ENCODE measurements at places on chromosomes 13 and 19.

DNA sequence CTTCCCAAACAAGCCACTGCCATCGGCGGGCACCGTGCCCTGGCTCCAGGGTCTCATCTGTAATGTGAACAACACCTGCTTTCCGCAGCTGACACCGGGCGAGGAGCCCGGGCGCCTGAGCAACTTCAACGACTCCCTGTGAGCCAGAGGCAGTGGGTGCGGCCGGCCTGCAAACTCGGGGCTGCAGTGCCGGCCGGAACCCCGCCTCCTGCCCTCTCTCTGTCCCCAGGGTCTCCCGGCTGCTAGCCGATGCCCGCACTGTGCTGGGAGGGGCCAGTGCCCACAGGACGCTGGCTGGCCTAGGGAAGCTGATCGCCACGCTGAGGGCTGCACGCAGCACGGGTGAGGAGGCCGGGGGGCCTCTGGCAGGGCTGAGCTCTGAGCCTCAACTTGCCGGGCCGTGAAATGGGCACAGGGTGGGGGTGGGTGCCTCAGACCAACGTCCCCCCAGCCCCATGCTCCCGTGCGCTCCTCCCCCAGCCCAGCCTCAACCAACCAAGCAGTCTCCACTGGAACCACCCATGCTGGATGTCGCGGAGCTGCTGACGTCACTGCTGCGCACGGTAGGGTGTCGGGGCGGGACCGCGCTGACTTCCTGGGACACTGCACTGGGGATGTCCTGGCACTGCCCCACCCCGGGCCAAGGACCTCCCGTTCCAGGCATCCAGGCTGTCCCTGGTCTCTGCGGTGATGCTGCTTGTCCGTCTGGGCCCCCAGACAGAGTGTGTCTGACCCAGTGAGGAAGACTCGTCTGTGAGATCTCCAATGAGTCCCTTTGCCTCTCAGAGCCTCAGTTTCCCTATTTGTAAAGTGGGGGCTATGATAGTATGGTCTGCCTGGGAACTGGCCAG is 2.2 kb downstream of the ABCA7 start:
- no peak for DNase-seq

DNA sequence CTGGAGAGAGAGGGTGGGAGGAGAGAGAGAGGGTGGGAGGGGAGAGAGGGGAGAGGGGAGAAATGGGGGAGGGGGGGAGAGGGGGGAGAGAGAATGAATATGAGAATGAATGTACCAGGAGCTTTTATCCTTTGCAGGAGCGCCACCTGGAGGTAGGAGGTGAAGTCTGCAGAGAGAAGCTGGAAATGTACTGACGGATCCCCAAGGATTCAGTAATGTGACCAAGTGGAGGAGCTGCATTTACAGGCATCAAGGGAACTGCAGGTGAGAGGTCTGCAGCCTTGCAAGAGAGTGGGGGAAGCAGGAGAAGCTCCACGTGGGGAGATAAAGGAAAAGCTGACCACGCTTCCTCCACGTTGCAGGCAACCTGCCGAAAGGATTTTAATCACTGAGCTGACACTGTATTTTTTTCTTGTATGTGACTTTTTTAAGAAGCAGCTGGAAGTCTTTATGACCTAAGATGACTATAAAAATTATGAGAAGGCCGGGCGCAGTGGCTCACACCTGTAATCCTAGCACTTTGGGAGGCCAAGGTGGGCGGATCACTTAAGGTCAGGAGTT is 33.7 kb downstream of the VSTM1 start:
- peak; percentile 43 for DNase-seq

GRCh38 chr13:107157271-107157670 is 589.3 kb upstream of the ARGLU1 start:
- no peak for DNase-seq

GRCh38 chr19:48543121-48543710 is 8.8 kb upstream of the SULT2B1 start:
- no peak for DNase-seq

DNA sequence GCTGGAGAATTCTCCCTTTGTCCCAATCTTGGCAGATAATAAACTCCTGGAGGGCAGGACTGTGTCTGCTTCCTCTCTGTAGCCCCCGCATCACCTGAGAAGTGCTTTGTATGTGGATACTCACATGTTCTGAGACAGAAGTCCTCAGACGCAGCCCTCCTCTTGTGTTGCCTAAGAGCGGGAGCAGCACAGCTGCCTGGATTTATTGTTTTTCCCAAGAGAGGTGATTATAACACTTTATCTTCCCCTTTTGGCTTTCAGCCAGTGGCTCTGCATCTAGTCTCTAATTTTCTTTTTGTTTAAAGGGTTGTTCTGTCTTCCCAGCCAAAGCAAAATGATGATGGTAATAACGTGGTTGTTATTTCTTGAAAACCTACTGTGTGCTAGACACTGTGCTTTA is 36.1 kb downstream of the OLFM4 start:
- DNase-seq: no peak

Data from stimulated activated CD4-positive, alpha-beta T cell treated with anti-CD3 and anti-CD28 coated beads, Interleukin-4, amount 100 ng/mL, for 4 hours (primary cell).